ENCODE measurements at places on chromosomes 2 and 18. TPM values are rescaled to one million over a fixed set of nuclear protein-coding genes. Genes with fewer than 3 reads are reported as not detected.

TAF4B gene
- total RNA-seq, result 7.8 TPM

GREB1L gene
- total RNA-seq, result 0.05 TPM

XIRP2 gene
- total RNA-seq, result 0.42 TPM

ZC3H8 gene
- 23.9 TPM for total RNA-seq

KIAA1328 gene
- total RNA-seq, result 19.0 TPM

IL1RN gene
- total RNA-seq, result 80.2 TPM

CNDP1 gene
- 0.31 TPM for total RNA-seq

PROKR1 gene
- not detected for total RNA-seq

CLEC4F gene
- 1.2 TPM for total RNA-seq

TUBB8B gene
- total RNA-seq, result not detected

DNA sequence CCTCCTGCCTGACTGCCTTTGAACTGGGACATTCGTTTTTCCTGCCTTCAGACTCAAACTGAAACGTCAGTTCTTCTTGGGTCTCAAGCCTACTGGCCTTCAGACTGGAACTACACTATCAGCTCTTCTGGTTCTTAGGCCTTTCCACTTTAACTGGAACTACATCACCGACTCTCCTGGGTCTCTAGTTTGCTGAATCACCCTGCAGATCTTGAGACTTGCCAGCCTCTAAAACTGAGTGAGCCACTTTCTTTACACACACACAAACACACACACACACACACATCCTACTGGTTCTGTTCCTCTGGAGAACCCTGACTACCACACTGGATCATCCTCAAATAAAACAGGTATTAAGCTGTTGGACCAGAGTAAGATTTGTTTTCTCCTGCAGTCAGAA lies 46.7 kb upstream of the ATL2 start:
- DNase-seq, result no peak

- no peak for DNase-seq
Observed at GRCh38 chr2:38981003-38981669, 91.5 kb downstream of the ARHGEF33 start.

GRCh38 chr2:168550670-168551069 lies 94.6 kb downstream of the CERS6 start:
- no peak for DNase-seq

GRCh38 chr2:199704358-199705238 lies 146.4 kb downstream of the FTCDNL1 start:
- DNase-seq, result no peak

DNA sequence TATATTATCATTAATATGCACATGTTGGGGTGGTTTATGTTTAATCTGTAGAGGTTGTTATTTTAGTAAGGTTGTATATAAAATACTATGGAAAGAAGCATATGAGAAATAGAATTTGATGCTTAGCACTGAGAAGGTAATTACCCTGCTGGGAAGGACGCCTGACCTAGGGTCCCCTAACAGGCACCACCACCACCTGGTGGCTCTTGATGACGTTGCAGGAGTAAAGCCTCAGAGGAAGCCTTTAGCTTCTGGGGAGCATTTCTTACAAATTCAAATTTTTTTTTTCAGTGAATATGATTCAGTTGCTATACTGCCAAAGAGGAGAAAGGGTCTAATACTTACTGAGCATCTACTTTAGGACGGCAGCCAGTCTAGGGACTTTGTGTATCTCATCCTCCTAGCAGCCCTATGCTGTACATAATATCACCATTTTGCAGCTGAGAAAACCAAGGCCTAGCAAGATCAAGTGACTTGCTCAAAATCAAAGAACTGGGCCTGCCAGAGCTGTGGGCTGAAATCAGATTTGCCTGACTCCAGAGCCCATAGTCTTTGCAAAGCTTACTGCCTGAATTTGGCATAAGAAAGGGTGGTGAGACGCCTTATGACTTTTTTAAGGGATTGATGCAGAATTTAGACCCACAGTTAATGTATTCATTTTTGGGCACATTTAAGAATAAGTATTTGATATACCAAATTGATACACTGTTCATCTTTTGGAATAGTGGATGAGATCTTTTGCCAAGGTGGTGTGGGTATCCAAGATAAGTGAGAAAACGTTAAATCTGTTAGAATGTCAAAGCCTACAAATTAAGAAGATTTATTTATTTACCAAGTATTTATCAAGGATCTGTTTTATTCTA lies 78.8 kb upstream of the GAREM1 start:
- peak; percentile 51 for DNase-seq

- DNase-seq, result no peak
Observed at GRCh38 chr2:60476206-60476954, 77.1 kb downstream of the BCL11A start.

- DNase-seq, result no peak
Observed at GRCh38 chr2:190596993-190597392, 51.9 kb upstream of the NAB1 start.

DNA sequence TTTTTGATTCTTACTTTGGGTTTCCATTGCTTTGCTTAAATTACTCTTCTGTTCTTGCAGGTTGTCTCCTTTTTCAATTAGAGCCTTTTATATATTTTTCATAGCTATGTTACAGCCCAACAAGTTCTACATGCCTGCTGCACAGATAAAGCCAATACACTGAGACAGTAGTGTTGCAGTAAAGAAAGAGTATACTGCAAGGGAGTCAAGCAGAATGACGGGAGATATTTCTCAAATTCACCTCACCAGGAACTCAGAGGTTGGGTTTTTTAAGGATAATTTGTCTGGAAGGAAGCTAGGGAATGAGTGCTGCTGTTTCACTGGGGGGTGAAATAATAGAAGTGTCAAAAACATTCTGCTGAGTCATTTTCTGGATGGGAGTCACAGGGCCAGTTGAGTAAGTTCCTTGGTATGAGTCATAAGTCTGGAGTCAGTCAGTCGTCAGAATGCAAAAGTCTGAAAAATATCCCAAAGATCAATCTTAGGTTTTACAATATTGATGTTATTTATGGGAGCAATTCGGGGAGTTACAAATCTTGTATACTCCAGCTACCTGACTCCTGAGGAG lies 193.0 kb upstream of the RGPD4 start:
- no peak for DNase-seq

- DNase-seq, result no peak
Observed at GRCh38 chr2:218275371-218276072, 5.2 kb downstream of the PNKD start.

- DNase-seq, result no peak
Observed at GRCh38 chr2:73292906-73293533, 328 bp downstream of the EGR4 start.

- no peak for DNase-seq
Observed at GRCh38 chr18:44507729-44508325, 172.9 kb upstream of the SETBP1 start.

DNA sequence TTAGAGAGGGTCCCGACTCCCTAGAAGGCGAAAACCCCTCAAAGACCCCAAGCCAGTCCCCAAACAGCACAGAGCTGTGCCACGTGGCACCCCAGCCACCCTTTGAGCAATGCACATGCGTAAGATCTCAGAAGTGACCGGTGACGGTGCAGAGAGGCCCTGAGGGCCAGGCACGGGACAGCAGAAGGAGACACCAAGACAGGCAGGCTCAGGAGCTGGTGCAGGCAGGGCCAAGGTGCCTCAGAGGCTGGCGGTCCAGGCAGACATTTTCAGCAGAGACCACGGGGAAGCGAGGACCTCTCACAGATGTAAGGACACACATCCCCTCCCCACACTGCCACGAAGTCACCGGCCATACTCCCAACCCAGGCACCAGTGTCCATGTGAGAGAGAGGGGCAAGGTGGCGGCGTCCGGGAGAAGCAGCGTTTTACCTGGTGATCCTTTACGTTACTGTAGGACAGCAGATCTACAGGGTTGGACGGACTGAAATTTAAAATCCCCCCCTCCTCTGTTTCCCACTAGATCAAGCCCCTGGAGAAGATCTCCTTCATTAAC lies 2.0 kb upstream of the RAB17 start:
- DNase-seq, result no peak

DNA sequence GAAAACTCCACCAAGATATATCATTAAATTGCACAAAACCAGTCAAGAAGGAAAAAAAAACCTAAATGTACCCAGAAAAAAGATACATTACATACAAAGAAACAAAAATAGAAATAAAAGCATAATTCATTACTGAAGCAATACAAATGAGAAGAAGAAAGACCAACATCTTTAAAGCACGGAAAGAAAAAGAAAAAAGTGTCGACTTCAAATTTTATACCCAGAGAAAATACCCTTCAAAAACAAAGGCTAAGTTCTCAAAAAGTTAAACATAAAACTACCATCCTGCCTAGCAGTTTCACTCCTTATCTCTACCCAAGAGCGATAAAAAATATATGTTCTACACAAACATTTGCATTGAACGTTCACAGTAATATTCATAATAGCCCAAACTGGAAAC lies 82.0 kb downstream of the ATAD2B start:
- DNase-seq, result no peak

GRCh38 chr2:123913143-123913735 lies 111.8 kb upstream of the CNTNAP5 start:
- DNase-seq, result no peak

GRCh38 chr18:76495435-76496193 lies 572 bp upstream of the ZNF516 start:
- DNase-seq, result no peak

DNA sequence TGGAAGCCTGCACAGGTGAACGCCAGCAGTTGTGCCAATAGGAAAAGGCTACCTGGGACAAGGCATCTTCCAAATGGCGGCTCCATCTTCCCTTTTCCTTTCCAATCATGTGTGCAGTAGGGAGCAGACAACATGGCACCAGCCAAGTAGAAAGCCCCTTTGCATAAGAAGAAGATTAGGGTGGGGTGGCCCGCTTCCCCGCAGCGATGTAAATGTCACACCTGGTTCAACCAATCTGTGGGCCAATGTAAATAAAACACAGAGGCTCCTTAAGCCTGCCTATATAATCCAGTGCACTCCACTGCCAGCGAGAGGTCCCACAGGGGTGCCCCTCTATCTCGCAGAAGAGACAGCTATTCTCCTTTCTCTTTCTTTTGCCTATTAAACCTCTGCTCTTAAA lies 468.4 kb upstream of the CRIM1 start:
- no peak for DNase-seq
